SIG-M5 (cell line): ENCODE measurements at places on chromosomes 1 and 21.

GRCh38 chr1:236509647-236510401 is 14.0 kb upstream of the LGALS8 start:
- DNase-seq, result no peak

GRCh38 chr1:169546087-169546995 is 39.9 kb downstream of the F5 start:
- no peak for DNase-seq

DNA sequence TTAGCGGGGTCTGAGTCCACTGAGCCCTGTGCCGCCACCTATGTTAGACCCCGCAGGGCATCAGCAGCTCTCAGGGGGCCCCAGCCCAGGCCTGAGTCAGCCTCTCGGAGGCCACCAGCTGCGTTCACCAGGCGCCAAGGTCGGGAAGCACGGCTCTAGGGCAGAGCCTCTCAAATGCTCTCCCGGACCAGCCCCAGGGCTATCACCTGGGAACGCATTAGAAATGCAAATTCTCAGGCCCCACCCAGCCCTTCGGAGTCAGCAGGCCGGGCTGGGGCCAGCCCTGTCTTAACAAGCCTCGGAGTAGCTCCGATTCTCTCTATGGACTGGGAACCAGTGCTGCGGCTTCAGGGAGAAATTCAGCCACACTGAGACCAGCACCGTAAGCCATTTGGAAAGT is 37.2 kb upstream of the TSPEAR start:
- no peak for DNase-seq

DNA sequence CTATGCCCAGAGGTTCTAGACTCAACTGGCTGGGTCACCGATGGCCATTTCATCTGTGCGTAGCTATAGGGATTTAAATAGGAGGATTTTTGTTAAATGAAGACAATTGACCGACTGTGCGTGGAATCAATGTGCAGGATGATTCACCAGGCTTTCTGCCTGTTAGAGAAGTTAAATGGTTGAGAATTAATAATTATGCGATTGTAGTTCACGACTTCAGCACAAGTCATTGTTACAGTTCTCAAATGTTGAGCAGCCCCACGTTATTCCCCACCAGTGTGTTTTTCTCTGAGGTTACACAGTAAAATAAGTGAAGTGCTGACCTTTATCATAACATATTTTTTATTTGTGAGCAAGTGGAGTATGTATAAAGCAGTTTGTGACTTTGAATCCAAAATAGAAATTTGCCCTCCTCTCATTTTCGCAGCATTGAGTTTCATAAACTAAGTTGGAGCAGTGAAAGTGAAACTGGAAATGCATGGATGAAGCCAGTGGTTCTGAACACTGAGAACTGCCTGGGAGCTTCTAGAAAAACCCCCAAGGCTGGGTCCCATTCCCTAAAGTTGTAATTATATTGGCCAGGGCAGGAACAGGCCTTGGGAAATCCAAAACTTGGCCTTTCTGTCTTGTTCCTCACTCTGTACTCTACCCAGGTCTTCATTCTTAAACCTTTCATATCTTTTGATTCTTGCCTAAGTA is 102.6 kb downstream of the GALNT2 start:
- DNase-seq, result no peak

DNA sequence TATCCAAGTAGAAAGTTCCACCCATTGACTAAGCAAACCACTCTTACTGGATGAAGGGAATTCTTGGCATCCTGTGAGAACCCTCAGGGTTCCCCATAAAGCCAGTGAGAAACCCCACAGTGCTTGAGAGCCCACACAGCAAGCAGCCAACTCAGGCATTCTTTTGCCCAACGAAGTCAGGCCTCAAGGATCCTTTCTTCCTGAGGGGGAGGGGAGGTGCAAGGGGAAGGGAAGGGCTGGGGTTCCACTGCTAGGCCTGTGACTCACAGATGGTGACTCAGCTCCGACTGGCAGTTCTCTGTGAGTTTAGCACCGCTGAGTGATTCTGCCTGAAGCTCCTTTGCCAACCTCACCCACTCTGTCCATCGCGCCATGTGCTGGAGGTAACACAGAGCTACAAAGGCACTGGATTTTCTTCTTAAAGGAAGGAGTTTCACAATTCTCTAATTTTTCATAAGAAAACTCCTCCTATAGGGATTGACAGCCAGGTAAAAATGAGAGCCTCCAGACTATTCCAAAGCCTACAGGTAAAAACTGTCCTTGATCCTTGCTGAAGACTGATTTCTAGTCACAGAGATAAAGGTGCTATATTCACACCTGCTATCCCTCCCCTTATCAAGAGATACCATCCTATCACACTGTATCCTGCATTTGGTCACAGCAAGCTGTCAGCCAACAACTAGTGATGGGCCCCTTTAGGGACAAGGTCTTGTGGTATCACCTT is 4.8 kb downstream of the ENO1 start:
- DNase-seq, result peak; percentile 80

DNA sequence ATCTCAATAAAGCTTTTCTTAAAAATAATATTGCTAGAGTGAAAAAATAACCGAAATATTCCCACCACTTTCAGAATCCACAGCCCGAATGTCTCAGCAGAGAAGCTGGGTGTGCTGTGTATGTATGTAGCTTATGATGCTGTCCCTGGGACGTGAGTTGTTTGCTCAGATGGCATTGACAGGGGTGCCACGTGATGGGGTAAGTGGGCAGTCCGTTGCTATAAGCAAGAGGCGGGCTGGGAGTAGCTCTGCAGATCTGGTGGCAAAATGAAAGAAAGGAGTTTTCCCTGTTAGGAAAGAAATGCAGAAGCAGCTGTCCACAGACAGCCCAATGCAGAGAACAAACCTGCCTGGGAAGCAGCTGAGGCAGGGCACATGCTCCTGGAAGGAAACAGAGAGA is 3.8 kb upstream of the FAM20B start:
- DNase-seq, result no peak

GRCh38 chr1:16721871-16722641 is 18.3 kb upstream of the RNU1-4 start:
- DNase-seq, result no peak

DNA sequence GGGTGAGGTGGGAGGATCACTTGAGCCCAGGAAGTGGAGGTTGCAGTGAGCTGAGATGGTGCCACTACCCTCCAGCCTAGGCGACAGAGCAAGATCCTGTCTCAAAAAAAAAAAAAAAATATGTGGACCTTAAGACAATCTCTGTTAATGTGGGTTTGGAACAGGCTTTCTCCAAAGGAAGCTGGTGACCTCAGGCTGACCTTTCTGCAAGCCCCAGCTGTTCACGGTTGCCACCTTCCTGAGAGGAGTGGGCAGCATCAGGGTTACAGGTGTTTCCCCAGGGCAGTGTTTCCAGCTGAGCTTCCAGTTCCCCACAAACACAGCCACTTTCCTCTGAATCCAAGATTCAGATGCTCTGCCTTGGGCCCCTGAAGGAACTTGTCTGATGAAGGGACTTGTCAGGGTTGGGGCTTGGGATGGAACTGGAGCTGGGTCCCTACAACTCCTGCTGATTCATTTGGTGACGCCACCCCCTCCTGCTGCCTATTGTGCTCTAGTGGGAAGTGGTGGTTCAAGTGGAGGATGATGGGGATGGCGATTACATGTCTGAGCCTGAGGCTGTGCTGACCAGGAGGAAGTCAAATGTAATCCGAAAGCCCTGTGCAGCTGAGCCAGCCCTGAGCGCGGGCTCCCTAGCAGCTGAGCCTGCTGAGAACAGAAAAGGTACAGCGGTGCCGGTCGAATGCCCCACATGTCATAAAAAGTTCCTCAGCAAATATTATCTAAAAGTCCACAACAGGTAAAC is 1.9 kb downstream of the ZBTB48 start:
- DNase-seq, result no peak

- no peak for DNase-seq
Measured at GRCh38 chr1:240618946-240619345, 7.0 kb upstream of the GREM2 start.

GRCh38 chr1:187509091-187509490 is 680.3 kb downstream of the PLA2G4A start:
- DNase-seq, result no peak

DNA sequence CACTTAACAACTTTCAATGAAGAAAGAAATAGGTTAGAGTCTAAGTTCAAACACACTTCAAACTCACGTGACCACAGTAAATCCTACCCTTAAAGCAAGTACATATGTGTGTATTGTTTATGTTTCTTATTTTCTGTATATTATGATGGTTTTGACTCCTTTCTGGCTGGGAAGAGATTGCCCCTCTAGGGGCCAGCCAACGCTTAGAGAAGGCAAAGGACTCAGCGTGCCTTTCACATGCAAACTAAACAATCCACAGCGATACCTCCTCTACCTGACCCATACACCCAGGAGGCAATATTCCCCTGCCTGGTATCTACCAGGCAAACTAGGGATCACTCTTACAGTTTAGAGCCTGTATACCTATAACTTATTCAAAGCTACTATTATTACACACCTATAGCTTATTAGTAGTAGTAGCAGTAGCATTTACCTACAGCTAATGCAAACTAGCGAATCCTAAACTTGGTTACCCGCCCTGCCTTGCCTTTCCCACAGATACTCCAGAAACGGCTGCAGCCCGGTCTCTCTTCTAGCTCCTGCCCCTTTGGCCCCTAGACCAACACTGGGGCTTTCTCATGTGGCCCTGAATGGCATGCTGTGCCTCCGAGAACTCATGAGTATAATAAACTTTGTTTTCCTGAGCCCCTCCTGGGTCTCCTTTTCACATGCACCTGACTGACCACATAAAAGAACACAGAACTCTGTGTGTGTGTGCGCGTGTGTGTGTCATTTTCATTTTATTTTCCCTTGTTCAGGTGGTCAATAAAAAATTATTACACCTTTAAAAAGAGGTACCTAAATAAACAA is 14.0 kb downstream of the NRIP1 start:
- DNase-seq, result no peak

DNA sequence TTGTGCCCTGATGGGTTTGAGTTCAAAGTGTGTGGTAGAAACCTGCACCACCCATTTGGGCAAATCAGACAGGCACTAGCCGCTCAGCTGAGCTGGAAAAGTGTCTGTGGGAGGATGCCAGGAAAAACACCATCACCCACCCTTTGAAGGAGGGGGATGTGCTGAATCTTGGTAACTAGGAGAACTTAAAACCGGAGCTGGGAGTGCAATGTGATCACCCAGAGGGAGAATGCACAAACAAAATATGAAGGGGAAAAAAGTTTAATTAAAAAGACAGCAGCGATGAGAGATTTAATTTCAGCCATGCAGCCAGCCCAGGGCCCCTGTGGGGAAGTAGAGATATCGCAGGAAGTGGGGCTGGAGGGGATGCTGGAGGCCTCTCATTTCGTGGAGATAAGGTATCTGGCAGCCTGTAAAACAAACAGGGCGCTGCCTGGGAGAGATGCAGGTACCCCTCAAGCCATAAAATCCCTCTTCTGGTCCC is 86.8 kb upstream of the BCAR3 start:
- DNase-seq, result no peak

- no peak for DNase-seq
Measured at GRCh38 chr21:18384771-18385170, 18.8 kb downstream of the TMPRSS15 start.

GRCh38 chr1:203462878-203463277 is 12.7 kb upstream of the PRELP start:
- DNase-seq, result no peak
